Stimulated activated CD8-positive, alpha-beta memory T cell treated with anti-CD3 and anti-CD28 coated beads, Interleukin-2, amount 100 ng/mL, for 1 hour (primary cell): ENCODE measurements at places on chromosomes 2 and 18.

GRCh38 chr2:193428336-193428818 is 1233.6 kb upstream of the TMEFF2 start:
- no peak for DNase-seq

GRCh38 chr18:23540867-23541266 is 37.6 kb downstream of the RMC1 start:
- no peak for DNase-seq

DNA sequence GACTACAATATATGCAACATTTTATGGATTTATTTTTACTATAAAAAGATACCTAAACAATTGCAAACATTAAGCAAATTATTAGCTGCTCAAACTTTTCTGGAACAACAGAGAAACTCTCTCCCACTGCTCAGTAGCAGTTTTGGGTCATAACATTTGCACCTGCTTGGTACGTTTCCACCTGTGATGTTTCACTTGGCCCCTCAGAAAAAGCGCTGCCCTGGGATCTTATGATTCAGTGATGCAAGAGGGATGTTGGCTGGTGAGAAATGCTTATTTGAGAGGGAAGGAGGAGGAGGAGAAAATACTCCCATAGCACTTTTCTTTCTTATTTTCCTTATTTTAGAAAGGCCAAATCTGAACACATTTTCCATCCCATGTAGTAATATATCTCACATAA is 9.2 kb downstream of the IRS1 start:
- no peak for DNase-seq

DNA sequence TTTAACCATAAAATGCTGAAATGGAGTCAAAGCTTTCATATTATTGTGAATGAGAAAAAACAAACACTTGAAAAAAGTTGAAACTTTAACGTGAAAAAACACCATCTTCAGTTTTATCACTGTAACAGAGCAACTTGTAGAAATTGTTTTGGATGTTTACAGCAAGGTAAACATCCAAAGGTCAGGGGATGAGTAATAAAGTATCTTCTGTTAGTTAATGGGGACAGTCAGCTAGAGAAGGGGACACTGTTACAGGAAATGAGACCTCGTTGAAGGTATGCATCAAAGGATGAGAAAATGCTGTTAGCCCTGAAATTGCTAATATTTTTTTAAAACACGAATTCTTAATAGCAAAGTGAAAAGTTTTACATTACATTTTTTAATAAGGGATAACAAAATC is 2.9 kb downstream of the RHBDD1 start:
- no peak for DNase-seq

- DNase-seq, result no peak
Observed at GRCh38 chr18:41921770-41922169, 33.3 kb upstream of the PIK3C3 start.

GRCh38 chr2:206921529-206921928 is 17.8 kb upstream of the CPO start:
- DNase-seq, result no peak

DNA sequence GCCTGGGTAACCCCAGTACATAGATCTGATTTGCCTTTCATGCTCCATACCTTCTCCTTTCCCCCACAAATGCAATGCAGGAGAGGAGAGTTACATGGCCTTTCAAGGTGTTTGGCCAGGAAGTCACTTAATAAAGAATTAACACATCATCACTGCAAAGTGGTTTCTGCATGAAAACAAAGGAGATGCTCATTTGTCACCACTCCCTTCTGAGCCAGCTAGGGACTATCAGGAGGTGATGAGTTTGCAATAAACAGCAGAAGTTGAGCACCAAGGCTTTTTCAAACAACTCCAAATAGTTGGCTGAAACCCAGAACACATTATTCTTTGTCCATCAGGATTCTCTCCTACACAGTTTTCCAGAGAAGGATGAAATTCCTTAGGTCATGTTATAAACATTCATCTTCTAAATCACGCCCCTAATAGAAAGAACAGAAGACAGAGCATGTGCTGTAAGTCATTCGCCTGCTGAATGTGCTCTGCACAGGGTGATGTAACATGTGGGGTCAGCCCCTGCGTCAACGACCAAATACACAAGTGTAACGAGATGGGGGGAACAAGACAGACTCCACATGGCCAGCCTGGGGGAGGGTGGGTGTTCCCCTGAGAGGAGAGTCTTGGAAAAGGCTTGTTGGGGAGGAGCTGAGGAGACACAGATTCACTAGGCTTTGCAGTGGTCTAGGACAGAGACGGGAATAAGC is 87.3 kb upstream of the RMDN2 start:
- no peak for DNase-seq

GRCh38 chr2:113227290-113227689 is 51.4 kb downstream of the PAX8 start:
- DNase-seq, result no peak

DNA sequence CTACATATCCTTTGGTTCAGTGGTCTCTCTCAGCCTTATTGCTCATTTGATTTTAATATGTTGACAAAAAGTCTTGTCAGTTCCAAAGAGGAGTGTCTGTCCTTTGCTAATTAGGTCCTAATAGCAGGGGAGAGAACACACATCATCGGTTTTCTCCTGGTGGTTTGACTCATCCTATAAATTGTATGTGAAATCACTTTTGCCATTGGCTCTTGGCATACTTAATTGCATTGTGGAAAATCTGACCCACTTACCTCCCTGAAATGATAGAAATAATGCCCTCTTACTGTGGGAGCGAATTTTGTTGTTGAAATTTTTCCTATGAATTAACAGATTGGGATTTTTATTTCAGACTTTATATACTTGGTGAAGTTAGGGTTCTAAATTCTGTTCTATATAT is 58.3 kb downstream of the MTCL1 start:
- no peak for DNase-seq

GRCh38 chr2:6676776-6677175 is 188.9 kb downstream of the CMPK2 start:
- no peak for DNase-seq

DNA sequence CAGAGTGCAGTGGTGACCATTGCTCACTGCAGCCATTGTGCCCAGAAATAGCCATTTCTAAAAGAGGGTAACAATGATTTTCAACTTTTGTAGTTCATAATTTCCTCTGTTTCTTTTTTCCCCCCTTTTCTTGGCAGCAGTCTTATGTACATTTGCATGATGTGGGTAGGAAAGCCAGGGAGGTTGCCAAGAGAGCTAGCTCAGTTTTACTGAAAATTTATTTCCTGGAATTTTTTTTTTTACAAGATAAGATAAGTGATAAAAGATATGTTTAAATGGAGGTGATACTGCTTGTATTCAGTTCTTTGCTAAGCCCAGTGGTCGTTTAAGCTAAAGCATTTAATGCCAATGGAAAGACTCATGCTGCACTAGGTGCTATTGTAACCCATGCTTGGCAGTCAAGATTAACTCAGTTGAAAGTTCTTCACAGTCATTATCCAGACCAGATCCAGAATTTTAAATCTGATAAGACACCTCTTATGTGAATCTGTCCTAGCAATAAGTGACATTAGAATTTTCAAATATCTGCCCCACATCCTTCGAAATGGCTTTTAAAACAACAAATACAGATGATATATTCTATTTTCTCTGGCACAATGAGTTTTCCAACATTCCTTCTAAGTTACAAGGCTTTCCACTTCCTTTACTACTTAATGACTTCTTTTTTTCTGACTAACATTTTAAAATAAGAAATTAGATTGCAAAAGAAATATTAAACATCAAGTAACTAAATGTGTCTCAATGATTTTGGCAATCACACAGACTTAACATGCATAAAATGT is 4.4 kb upstream of the ATP8B1 start:
- DNase-seq, result no peak

DNA sequence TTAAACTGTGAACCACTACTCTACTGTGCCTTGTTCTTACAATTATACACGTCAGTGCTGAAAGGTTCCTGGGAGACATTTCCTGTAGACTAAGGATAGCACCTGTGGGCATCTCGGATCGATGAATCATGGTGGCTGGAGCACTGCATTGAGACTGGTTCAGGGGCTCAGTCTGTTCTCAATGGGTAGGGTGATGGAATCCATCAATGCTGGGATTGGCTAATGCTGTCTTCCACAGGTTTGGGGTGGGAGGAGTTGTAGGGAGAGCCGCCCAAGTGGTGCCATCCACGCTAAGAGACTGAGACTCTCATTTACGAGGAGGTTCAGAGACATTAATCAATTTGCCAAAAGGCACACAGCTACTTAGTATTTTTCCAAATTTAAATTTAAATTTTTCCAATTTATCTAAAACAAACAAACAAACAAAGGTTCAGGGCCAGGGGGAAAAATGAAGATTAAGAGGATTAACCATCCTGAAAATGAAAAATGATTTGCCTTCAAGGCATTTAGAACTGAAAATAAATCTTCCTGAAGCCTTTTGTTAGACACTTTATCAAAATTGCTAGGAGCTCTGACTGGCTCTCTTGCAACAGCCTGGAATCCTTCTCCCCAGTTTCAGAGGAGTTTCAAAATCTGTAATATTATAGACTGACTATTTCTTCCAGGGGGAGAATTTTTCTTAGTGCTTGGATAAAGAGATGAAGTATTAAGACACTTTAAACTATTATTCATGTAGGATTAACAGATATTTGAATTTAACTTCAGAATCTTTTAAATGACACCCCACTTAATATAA is 359.2 kb downstream of the TGIF1 start:
- DNase-seq, result no peak

DNA sequence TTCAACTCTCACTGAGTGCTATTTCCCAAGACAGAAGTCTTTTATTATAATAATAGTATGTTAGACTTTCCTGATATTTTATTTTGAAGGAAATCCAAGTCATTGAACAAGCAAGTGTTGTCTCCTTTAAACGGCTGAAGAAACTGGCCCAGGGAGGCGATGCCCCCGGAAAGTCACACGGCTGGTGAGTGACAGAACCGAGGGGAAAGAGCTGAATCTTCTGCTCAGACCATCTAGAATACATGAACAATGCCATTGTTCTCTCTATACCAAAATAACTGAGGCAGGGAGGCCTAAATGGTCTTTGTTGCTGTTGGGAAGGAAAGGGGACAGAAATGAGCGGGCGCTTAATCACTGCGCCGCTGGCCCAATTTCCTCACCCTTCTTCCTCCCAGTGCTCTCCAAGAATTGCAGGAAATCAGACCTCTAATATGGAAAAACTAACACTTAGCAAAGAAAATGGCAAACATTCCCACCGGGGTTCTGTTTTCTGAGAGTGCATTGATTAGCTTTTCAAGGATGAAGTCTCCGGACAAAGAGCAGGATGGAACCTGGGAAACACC is 101.5 kb downstream of the KLF7 start:
- no peak for DNase-seq

- DNase-seq, result no peak
Observed at GRCh38 chr2:122329278-122329677, 573.8 kb downstream of the TSN start.

DNA sequence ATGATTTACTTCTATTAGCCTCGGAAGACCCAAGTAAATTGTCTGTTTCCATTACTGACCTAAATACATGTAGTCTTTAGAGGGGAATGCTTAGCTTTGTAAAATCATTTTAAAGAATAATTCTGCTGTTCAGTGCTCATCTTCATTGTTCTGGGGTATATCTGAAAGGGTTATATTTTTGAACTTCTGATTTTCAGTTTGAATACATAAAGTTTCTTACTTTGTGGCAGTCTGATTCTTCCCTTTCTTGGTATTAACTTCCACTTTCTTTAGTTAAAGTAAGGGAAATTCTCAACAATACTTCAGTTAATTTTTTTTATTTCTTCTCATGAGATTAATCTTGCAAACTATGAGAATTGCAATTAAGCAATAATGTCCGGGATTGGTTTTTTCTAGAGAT is 148.4 kb downstream of the DOCK10 start:
- DNase-seq, result no peak

- DNase-seq, result no peak
Observed at GRCh38 chr2:128733450-128733849, 414.8 kb upstream of the HS6ST1 start.

DNA sequence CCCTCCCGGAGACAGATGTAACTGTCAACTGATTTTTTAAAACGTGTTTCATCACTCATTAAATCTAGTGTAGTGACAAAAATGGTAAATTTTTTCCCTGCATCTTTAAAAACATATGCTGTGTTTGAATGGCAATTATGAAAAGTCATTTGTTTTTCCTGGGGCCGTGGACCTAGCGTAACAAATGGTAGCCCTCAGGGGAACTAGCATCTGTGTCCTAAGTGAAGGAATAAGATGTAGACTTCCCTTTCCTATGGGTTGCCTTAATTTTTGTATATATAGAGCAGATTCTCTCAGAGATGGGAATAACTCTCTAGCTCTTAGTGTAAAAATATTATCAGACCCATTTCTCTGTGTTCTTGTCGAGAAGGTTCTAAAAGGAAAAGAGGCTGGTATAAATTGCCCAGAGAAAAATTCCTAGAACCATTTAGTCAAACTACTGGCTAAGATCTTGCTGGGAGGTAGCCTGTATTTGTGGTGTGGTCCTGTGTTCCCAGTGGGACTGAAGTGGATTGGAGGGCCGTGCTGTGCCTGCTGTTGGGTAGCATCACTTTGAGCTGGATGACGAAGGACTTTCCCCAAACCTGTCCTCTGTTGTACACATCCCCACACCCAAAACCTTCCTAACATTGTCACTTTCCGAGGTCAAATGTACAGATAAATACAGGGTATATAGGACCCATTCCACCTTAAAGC is 85.8 kb downstream of the LIMS1 start:
- no peak for DNase-seq

DNA sequence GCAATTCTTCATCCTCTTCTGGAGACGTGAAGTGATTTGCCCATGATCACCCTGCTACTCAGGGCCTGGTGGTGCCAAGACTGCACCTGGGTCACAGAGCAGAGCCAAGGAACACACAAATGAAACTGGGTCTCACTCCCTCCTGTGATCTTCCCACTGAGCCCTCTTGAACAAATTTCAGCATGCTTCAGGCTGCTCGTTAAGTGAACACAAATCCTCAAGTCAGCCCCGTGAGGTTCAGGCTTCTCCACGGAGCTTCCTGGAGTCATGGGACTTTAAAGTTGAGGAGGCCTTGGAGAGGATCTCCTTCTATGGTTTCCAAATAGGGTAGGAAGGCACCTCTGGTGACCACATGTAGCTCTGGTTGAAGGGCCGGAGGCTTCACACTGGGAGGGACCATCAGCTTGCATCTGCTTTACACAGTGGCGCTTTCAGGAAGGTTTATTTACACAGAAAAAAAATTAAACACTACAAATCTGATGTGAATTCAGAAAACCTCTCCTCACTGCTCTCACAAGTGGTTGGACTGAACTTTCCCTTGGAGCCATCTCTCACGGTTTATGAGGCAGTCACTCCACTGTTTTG is 255.4 kb downstream of the LOXHD1 start:
- no peak for DNase-seq

- DNase-seq, result no peak
Observed at GRCh38 chr18:8742387-8743361, 37.3 kb downstream of the MTCL1 start.

DNA sequence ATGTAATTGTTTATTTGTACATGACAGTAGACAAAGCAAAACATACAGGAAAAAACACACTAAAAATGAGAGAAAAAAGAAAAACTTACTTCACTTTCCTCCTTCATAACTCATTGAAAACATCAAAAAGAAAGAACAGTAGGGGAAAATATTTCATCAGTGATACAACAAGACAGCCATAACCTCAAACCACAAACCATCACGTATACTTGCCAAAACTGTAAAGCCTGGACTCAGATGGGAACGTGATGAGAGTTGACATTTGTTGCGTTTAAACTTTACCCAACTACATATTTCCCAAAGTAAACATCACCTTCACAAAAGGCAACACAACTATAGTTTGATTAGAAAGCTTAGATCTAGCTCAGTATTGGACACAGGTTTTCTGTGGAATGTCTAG is 278.2 kb upstream of the COL3A1 start:
- no peak for DNase-seq
